Osteoblast (primary cell): ENCODE measurements at places on chromosomes 1 and 21. TPM values are rescaled to one million over a fixed set of nuclear protein-coding genes. Genes with fewer than 3 reads are reported as not detected.

UBL4B gene
- total RNA-seq = 1.1 and 1.8 TPM in 2 replicates

PTAFR gene
- total RNA-seq = under 0.01 TPM in 2 replicates

SPRR5 gene
- total RNA-seq = not detected in 2 replicates

S100A9 gene
- total RNA-seq = 0.36 and 0.59 TPM in 2 replicates

PRAMEF20 gene
- total RNA-seq = not detected in 2 replicates

FCGR1A gene
- 0.59 TPM in 1 of 2 replicates, not detected in the other for total RNA-seq

CFAP57 gene
- total RNA-seq = under 0.01 TPM in 1 of 2 replicates, not detected in the other

SPRR2A gene
- total RNA-seq = not detected in 2 replicates

CD1B gene
- not detected in 2 replicates for total RNA-seq

VHLL gene
- total RNA-seq = not detected in 2 replicates

GLRX2 gene
- 9.4 and 10.9 TPM in 2 replicates for total RNA-seq

CAPN8 gene
- not detected in 2 replicates for total RNA-seq

TMPRSS3 gene
- not detected in 2 replicates for total RNA-seq

GPR61 gene
- total RNA-seq = not detected in 2 replicates

NTPCR gene
- total RNA-seq = 15.6 and 26.5 TPM in 2 replicates
